ENCODE measurements at places on chromosomes 16 and 17.

DNA sequence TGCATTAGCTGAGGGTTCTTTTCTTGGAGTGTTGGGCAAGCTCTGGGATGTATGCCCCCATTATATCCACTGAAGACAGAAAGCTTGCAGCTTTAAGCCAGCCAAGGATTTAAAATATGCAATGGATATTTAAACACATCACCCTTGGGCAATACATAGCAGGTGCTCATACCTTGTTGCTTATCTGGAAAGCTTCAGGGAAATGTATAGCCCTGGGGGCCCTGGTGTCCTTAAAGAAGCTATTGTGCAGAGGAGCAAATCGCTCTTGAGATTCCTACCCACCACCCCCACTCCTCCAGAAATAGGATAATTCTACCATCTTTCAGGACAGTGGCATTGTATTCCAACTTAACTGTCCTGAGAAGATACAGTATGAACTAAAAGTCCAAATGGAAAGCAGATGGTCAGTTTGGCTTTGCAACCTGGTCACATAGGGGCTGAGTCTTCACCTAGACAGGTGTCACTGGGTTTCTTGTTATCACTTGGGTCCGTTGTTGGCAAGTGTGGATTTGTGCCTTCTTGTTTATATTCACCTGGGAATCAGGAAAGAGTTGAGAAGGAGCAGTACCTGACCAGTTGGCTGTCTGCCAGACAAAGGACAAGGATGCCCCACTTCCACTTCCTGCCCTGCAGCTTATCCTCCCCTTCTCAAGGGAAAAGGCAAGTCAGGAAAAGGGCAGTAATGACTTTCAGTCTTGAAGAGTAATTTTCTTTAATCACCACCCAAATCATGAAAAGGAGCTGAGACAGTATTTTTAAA lies 3.4 kb downstream of the ANKRD40CL start:
- DNase-seq: no peak

- DNase-seq: no peak
These were observed 43.6 kb downstream of the TOM1L2 start for GRCh38 chr17:17928398-17929287.

DNA sequence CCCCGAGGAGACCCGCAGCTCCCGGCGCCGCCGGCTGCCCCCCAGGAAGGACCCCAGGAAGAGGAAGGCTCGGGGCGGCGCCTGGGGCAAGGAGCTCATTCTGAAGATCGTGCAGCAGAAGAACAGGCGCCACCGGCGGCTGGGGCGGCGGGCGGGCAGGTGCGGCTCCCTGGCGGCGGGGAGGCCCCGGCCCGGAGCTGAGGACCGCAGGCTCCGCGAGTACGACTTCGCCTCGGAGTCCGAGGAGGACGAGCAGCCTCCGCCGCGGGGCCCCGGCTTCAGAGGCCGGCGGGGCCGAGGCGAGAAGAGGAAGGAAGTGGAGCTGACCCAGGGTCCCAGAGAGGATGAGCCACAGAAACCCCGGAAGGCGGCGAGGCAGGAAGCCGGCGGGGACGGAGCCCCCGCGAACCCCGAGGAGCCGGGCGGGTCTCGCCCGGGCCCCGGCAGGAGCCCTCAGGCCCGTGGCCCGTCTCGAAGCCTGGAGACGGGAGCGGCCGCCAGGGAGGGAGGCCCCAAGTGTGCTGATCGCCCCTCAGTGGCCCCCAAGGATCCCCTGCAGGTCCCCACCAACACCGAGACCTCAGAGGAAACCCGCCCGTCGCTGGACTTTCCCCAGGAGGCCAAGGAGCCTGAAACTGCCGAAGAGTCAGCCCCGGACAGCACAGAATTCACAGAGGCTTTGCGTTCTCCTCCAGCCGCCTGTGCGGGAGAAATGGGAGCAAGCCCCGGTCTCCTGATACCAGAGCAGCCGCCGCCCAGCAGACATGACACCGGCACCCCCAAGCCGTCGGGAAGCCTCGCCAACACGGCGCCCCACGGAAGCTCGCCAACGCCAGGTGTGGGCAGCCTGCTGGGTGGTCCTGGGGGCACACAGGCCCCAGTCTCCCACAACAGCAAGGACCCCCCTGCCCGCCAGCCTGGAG lies 22.3 kb upstream of the ZFPM1 start:
- peak; percentile 48 for DNase-seq

GRCh38 chr17:19457830-19458271 lies 46.8 kb downstream of the RNF112 start:
- DNase-seq: no peak

DNA sequence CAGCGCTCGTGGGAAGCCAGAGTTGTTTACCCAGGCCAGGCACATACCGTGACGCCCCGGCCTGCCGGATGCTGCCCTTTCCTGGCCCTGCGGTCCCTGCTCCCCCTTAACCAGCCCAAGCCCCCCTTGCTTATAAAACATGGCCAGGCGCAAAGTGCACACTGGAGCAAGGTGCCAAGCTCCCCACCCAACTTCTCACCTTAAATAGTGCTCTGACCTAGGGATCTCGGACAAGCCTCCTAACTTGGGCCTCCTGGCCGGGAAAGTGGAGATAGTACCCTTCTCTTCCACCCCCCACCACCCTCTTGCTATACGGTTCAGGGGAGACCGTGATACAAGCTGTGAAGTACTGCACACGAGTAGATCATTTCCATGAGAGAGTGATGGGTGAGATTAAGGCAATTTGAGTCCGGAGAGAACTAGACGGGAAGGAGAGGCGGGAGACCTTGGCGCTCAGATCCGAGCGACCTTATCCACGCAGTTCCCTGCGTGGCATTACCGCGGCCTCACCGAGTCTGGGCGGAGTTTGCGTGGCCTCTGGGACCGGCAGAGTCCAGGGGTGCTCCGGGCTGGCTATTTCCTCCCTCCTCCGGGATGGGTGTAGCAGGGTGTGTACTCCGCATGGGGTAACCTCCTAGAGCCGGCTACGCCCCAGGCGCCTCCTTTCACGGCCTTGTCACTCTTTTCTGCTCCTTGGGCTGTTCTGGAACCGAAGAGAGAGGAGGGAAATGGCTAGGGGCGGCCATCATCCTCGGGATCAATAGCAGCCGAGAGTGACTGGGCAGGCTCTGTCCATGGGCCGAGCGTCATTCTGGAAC lies 4.4 kb upstream of the LHX1 start:
- no peak for DNase-seq

DNA sequence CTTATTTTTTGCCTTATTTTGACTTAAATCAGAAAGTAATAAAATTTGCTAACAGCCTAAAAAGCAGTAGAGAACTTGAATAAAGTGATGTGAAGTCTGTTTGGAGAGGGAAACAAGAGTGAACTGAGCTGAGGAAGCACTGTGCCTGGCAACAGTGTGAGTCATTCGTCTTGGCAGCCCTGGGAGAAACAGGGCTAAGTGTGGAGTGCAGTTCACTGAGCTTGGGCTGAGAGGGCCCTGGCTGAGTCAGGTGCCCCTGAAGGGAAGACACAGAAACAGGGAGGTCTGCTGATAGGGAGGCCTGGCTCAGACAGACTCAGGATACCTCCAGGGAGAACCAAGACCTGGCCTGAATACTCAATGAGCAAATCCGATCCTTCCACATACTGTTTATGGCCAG lies 132.1 kb downstream of the HS3ST4 start:
- DNase-seq: no peak

DNA sequence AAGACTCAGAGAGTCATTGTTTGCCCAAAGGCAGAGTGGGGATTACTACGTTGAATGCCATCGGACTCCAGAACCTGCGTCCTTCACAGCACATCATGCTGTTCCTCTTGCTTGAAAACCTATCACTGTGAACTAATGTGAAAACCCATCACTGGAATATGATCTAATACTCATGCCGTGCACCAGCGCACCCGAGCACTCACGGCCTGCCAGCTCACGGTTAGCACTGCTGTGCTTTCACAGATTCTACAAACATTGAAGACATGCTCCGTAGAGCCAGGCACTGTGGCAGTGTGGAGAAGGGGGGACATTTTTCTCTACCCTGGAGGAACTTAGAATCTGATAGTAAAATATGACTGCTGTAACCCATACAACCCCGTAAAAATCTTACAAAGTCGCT lies 350.4 kb downstream of the C16orf95 start:
- no peak for DNase-seq

DNA sequence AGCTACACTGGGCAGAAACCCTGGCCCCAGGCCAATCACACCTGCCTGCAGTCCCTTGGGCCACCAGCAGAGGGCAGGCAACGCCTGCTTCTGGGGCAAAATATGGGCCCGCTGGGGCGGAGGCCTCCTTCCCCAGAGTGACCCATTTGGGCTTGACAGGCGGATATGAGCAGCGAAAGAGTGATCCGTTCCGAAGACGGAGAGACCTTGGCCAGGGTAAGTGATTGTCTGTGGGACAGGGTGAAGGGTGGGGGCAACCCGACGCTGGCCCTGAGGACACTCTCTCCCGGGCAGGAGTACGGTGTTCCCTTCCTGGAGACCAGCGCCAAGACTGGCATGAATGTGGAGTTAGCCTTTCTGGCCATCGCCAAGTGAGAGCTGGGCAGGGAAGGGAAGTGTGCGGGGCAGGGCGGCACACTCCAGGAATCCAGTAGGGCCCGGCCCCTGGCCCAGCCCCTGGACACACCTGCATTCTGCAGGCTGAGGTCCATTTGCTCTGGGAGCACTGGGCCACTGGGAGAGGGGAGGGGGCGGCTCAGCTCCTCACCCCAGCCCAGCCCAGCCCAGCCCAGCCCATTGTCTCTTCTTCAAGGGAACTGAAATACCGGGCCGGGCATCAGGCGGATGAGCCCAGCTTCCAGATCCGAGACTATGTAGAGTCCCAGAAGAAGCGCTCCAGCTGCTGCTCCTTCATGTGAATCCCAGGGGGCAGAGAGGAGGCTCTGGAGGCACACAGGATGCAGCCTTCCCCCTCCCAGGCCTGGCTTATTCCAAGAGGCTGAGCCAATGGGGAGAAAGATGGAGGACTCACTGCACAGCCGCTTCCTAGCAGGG lies 3.5 kb upstream of the NHERF1 start:
- peak; percentile 80 for DNase-seq

- DNase-seq: no peak
These were observed 187.9 kb upstream of the CHMP6 start for GRCh38 chr17:80803451-80804428.

DNA sequence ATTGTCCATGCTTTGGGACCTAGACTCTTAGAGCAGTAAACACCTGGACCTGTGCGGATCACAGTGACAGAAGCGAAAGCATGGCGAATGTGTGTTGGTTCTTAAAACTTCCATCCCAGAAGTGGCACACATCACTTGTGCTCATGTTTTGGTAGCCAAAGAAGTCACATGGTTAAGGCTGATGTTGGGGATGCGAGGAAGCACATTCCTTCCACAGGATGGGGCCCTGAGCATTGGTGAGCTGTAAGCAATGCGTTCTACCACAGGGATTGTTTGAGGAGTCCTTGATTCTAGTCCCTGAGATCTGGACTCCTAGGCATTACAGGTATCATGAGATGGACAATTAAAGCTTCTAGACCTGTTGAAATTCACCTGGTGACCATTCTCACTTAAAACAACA lies 375.9 kb downstream of the UTP18 start:
- DNase-seq: no peak

- peak; percentile 17 for DNase-seq
These were observed 5.9 kb upstream of the UTP6 start for GRCh38 chr17:31907342-31907962.

- DNase-seq: no peak
These were observed 210.4 kb upstream of the IRX5 start for GRCh38 chr16:54720259-54720658.

- no peak for DNase-seq
These were observed 59.2 kb downstream of the CDK5R1 start for GRCh38 chr17:32546031-32546444.

- no peak for DNase-seq
These were observed 14.2 kb downstream of the SNF8 start for GRCh38 chr17:48930435-48930873.

- no peak for DNase-seq
These were observed 10.7 kb downstream of the XYLT1 start for GRCh38 chr16:17459903-17460521.

- DNase-seq: no peak
These were observed 75.2 kb upstream of the RNU2-1 start for GRCh38 chr17:43308999-43309398.

DNA sequence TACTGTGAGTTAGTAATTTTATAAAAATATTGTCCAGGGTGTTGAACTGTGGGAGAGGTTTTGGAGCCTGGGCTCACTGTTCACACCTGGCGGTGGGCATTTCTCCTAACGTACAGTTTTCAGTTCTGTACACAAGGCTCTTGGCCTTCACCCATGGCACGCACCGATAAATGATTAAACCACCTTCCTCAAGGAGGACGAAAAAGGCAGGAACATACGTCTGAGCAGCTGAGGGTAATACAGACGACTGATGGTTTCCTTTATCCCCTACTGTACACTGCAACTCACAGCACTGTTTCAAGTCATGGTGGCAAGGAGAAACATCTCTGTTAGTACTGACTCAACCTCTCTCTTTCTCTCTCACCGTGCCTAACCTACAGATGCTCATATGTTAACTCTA lies 1.4 kb upstream of the ST6GALNAC1 start:
- no peak for DNase-seq

DNA sequence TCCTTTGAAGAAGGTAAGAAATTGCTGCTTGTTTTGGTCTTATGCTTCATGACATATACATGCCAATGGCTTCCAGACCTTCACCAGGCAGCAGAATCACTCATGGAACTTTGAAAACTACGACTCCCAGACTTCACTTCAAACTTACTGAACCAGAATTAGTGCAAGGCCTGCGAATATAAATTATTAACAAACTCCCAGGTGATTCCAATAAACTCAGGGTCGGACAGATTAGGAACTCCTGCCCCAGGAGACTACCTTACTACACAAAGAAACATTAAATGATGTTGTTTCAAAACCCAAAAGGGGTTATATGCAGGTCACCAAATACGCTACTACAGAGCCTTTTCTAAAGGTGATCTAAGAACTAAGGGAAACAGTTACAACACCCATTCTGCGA lies 20.4 kb downstream of the PSME3IP1 start:
- no peak for DNase-seq

DNA sequence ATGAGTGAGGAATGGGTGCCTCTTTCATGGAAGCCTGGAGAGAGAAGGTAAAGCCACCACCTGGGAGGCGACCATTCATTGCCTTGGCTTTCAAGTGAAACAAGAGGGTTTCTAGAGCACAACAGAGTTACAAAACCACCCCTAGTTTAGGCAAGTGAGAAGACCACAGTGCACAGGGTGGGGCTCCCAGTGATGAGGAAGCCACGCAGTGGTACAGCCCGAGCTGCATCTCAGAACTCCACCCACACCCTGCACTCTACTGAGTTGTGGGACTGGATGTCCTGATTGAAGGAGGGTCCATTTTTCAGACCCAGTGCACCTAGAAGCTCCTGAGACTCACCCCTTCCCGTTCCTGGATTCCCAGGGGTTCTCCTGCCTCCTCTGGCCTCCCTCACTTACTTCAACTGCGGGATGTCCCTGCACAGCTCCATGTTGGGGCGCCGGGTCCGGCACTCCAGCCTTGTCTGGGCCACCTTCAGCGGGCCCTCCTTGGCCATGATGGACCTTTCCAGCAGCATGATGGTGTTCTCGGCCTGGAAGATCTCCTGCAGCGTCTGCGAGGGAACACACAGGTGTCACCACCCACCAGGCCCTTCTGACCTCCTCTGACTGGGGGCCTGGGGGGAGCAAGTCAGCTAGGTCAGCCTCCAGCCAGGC lies 55.1 kb upstream of the EMP2 start:
- DNase-seq: no peak

Data from K562 (cell line).